ENCODE measurements at places on chromosomes 3 and 15. TPM values are rescaled to one million over a fixed set of nuclear protein-coding genes. Genes with fewer than 3 reads are reported as not detected.

DNA sequence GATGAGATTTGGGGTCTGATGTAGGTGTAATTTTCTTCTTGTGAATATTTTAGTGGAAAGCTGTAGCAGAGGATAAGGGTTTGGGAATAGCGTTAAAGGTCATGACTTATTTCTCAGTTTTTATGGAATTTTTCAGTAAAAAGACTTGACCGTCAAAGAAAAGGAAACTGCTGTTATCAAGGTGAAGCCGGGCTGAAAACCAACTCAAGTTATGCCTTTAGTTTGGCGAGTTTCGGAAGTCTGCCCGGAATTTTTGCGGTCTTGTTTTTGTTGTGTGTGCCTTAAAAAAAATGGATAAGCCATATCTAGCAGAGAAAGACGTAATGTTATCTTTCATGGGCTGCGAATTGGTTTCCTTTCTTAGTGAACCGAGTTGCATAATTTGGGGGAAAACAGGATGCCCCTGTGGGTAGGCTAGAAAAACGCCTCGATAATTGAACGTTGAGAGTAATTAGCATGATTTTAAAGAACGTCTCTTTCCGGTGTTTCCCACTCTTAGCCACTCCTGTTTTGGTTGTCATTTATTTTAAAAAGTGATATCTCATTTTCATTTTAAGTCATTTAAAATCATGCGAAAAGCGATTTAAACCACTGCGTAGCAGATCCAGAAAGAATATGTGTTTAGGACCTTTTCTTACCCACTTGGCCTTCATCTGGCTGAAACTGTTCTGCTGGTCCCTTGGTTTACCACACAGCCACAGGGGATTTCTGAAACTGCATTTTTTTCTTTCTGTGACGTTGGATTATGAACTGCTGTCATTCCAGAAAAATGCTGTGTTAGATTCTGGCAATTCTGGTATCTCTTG is 1.1 kb downstream of the NFKBIZ start:
- H3K36me3 ChIP-seq = peaks cover 9% of the 10 kb centered on the region
- peaks cover 22% of the 10 kb centered on the region for H3K4me1 ChIP-seq
- H3K27ac ChIP-seq = peak overlapping the region; percentile 99
- no peaks in the 10 kb centered on the region for H3K27me3 ChIP-seq

DNA sequence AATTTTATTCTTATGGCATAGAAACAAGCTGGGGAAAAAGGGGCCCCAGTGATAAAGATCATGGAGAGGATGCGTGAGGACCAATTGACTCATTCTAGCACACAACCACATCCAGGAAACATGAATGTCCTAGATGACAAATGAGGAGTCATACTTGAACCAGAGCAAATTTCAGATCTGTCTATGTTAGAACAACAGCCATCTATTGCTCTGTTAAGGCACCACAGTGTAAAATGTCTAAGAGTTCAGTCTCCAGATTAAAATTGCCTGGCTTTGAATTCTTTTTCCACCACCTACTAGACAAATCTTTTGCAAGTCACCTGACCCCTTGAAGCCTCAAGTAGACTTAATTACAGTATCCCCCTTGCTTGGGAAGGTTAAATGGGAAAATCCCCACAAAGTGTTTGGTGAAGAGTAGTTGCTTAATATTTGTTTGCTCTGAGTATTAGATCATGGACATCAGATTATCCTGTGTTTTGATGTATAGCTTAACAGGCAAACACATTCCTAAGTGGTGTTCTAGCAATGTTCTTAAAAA is 258.7 kb upstream of the TGFBR2 start:
- no peaks in the 10 kb centered on the region for H3K36me3 ChIP-seq
- peak overlapping the region; percentile 21 for H3K27ac ChIP-seq
- no peak overlapping the region for H3K4me3 ChIP-seq
- H3K27me3 ChIP-seq = no peaks in the 10 kb centered on the region

GRCh38 chr3:107432646-107433045 is 55.4 kb downstream of the CCDC54 start:
- no peaks in the 10 kb centered on the region for H3K27me3 ChIP-seq
- peak overlapping the region; percentile 91 for H3K4me3 ChIP-seq
- H3K27ac ChIP-seq = peak overlapping the region; percentile 93
- no peak for DNase-seq

DNA sequence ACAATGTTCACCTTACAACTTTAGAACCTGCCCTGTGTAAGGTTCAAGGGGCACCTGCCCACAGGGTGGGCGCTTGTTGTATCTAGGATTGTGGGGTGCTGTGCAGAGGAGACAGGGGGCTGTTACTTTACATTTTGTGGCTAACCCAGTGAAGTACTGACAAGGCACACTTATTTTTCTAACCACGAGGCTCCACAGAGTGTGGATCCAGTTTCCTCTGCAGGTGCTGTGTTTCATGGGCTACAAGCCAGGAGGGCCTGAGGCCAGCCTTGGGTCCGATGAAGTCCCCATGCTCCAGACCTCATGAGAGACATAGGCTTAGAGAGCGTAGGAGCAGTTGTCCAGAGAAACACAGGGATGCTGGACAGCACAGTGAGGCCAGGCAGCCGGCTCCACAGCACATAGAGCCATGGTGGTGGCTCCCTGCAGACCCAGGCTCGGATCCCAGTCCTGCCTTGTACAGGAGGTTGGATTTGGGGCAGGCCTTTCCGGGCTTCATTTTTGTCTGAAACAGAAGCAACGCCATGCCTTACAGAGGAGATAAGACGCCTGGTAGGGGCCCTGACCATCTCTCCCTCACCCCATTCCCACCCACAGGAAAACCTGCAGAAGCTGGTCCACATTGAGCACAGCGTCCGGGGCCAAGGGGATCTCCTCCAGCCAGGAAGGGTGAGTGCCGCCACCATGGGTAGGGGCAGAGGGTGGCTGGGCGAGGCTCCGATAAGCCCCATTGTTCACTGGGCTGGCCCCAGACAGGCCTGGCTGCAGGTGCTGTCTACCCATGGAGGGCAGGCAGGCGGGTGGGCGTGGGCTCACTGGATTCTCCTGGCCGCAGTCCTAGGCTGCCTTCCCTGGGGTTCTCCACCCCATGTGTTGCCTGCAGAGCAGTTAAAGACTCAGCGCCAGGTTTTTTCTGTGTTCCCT is 40.1 kb upstream of the NR2C2 start:
- no peak for DNase-seq
- H3K4me1 ChIP-seq = no peaks in the 10 kb centered on the region
- no peak overlapping the region for H3K27ac ChIP-seq
- H3K4me3 ChIP-seq = no peak overlapping the region
- no peaks in the 10 kb centered on the region for H3K27me3 ChIP-seq
- no peaks in the 10 kb centered on the region for H3K36me3 ChIP-seq

DNA sequence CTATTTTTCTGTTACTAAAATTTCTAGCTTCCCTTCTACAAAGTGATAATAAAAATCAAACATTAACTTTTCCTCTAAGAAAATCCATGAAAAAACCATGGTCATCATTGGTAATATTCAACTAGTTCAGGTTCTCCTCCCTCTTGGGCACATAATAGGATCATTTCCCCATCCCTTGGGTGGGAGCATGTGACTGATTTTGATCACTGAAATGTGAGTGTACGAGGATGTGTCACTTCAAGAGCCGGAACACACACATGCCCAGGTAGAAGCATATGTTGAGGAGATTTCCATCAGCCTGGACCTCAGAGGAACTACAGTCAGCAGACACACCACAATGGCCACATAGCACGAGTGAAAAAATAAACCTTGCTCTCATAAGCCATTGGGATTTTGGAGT is 36.1 kb downstream of the AP3S2 start:
- no peaks in the 10 kb centered on the region for H3K27me3 ChIP-seq
- peak overlapping the region; percentile 90 for H3K27ac ChIP-seq
- peak; percentile 75 for DNase-seq
- no peak overlapping the region for H3K4me3 ChIP-seq
- peaks cover 26% of the 10 kb centered on the region for H3K4me1 ChIP-seq

GRCh38 chr3:38616658-38617057 is 32.8 kb downstream of the SCN5A start:
- H3K4me3 ChIP-seq = no peak overlapping the region
- H3K27me3 ChIP-seq = no peaks in the 10 kb centered on the region
- no peaks in the 10 kb centered on the region for H3K4me1 ChIP-seq
- DNase-seq = no peak
- H3K36me3 ChIP-seq = no peaks in the 10 kb centered on the region

DNA sequence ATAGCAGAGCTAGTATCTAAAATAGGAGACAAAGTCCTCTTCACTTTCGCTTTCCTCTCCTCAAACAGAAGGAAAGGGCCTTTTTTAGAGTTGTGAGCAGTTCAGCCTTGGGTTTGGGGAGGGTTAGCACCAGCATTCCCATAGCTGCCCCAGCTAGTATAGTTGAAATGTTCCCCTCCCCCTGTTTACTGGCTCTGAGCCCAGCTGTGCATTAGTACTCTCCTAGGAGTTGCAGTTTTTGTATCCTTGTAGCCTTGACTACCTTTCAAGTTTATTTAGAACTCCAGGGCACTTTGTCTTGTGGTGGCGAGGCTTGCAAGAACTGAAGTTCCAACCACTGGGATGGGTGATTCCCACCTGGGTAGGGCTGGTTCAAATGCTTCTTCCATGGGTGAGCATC is 245.1 kb upstream of the NAALADL2 start:
- no peak overlapping the region for H3K4me3 ChIP-seq
- no peaks in the 10 kb centered on the region for H3K27me3 ChIP-seq
- H3K4me1 ChIP-seq = no peaks in the 10 kb centered on the region

GPR62 gene
- not detected for total RNA-seq

NLGN1 gene
- total RNA-seq = 8.5 TPM
